ENCODE measurements at places on chromosomes 12 and 14.

- DNase-seq = no peak
These were observed 938.0 kb downstream of the GALC start for GRCh38 chr14:87055007-87055406.

DNA sequence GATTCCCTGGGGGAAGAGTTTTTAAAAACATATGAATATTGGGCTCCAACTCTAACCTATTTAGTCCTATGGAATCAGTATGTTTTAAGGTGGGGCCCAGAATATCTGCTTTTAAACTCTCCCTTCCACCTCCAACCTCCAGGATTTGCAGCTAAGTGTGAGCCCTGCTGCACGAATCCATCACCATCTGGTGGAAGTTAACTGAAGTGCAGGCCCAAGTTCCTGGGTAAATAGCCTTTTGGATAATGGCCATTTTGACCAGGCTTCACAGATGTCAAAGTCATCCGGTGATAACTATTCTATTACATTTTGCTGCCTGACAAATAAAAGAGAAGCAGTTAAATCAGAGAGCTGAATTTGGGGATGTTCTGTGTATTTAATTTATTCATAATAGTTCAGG lies 58.1 kb upstream of the RMST start:
- no peak for DNase-seq

GRCh38 chr12:55652352-55652751 lies 15.7 kb downstream of the OR10P1 start:
- no peak for DNase-seq

DNA sequence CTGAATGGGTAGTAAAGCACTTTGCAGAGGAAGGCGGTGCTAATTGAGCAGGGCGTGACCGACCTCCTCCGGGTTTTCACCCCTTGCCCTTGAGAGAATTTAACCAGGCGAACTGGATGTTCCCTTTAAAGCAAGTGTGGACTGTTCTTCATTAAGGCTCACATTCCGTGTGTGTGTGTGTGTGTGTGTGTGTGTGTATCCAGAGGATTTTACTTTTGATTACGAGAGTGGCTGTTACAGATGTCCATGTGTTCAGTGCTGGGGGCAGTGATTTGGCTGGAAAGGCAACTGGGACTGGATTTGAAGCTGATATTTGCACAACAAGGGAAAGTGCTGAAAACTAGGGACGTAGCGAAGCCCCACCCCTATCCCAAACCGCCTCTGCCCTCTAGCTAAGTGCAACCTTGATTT lies 2.2 kb downstream of the TMEM132C start:
- DNase-seq = no peak

DNA sequence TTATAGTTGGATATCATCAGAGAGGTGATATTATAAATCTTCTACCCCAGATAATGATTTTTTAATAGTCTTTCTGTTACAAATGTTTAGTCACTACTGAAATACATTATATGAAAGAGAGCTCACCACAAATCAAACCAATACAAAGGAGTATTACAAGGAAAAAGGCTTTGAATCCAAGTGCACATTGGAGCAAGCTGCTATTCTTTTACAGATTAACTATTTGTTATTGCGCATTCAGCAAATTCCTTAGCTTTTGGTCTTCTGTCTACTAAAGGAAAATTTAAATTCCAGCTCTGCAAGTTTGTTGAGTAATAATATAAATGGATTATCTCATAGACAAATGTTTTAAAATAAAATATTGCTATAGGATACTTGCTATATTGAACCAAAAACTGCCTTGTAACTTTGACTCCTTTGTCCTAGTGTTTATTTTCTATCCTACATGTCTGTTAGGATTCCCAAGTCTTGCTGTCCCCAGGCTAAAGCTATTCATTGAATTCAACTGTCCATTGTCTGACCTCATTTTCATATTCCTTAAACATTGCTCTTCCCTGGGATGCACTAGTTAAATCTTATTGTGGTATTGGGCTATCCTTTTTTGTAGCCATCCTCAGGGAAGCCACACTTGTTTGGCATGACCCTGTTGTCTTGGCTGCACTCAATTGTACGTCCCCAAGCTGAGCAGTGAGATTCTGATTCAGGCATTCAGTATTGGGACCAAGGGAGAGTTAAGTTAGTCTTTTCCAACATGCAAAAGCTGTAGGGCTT lies 41.5 kb downstream of the PDE3A start:
- DNase-seq = no peak

- DNase-seq = no peak
These were observed 7.6 kb upstream of the CCDC85C start for GRCh38 chr14:99611646-99612045.

- no peak for DNase-seq
These were observed 64.6 kb downstream of the B4GALNT3 start for GRCh38 chr12:524167-524951.

DNA sequence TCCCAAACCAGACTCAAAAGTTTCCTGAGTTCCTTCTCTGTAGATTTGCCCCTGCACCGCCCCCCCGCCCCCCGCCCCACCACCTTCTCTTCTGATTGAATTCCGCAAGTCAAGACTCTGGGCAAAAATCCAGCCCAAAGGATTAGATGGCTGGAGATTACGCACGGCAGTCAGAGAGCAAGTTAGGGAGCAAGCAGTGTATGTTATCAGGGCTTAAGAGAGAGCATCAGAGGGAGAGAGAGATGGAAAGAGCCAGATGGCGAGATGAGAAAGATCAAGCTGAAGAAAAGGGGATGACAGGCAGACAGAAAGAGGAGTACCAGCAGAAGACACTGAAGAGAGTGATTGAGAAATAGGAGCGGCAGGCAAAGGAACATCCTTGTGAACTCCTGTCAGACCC lies 13.9 kb upstream of the ANKRD33 start:
- DNase-seq = no peak

- DNase-seq = no peak
These were observed 65.0 kb upstream of the ARHGAP5 start for GRCh38 chr14:32012062-32012461.

- DNase-seq = no peak
These were observed 37.7 kb downstream of the PPFIBP1 start for GRCh38 chr12:27561535-27562350.

DNA sequence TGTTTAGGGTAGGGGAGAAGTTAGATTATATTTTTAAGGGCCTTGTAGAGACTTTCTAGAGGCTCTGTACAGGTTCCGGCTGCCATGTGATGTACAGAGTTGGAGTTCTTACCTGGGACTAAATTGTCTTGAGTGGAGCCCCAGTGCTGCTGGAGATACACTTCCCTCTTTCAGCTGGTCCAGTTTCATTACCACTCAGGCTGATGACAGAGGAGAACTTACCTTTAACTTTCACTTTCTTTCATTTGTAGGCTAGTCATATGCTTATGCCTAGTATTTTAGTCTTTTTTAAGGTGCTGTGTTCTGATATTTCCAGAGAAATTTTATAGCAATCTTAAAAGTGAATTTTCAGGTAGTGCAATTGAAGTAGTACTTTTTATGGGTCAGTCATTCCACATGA lies 117.3 kb downstream of the ERC1 start:
- DNase-seq = no peak

DNA sequence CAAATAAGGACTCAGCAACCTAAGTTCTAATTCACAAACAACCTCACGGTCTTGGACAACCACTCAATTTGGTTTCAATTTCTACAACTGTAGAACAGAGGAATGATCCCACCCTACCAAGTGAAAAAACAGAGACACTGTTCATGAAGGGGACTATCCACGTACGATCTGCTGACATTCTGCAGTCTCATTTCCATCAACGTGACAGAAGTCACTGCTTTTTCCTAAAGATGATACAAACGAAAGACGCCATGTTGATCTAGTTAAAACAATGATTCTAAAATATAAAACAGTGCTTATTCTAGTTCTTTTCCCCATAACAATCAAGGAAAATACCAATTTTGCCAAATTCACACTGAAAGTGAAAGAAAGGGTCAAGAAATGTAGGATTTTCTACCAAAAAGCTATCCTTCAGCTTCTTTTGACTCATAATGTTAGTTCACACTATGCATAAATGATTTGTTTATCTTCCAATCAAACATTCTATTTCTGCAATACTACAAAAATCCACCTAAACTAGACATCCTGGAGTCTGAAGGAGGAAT lies 38.1 kb downstream of the CORO1C start:
- no peak for DNase-seq

DNA sequence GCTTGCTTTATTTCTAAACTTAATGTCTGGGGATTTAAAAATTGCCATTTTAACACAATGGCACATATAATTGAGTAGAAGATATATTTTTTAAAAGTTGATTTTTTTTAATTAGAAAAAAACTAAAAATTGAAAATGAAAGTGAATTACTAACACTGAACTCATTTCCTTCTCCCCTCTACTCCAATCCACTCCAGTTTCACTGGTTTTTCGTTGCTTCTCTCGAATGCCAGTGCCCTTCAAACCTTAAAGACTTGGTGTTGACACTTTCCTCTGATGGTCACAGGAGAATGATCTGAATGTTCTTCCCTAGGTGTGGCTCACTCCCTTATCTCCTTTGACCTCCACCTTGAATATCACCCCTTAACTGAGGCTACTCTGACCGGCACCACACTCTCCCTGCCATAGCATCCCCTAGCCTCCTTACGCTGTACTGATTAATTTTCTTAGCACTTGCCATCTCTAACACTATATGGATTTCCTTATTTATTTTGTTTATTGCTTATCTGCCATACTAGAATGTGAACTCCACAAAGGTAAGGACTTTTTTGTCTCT lies 107.1 kb downstream of the LIN7A start:
- DNase-seq = no peak

- DNase-seq = no peak
These were observed 11.7 kb upstream of the OTX2 start for GRCh38 chr14:56821805-56822610.

DNA sequence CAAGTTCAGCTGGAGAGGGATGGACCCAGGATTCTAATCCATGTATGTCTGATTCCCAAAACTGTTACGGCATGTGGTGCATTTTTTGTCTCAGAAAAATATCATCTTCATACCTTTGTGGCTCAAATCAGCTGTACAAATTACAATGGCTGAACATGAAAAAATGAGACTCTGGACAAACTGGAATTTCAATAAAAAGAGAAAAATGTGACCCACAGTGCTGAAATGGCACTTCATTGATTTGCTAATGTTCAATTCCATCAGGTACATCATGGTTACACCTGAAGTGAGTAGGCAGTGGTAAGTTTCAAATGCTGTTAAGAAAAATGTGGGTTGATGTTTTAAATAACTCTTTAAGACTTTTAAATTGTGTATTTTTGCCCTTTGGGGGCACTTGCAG lies 165.6 kb upstream of the CAND1 start:
- no peak for DNase-seq

DNA sequence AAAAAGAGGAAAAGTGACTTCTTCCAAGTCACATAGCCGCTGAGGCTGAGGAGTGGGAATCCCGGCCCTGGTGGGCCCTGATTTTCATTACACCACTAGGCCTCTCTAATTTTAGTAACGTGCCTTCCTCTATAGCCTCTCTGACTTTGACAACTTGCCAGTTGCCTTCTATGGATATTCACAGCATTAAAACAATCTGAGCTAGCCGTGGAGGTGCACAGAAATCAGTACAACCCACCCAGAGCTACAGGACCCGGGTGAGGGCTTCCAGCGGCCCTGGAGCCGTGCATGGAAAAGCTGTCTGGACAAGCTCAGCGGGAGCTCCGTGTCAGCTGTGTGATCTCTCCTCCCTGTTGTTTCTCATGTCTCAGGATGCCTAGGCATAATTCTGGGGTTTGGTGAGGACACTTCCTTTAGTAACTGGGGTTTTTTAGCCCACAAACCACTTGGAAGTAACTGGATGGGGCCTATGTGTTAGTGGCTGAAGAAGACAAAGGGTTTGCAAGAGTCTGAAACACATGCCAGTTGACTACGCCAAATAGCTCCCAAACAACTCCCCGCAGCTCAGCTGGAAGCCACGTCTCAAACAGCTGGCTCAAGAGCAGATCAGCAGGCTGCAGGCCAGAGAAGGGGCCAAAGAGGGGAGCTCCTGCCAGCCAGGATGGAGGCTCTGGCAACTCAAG lies 53.0 kb downstream of the SSH1 start:
- DNase-seq = no peak

DNA sequence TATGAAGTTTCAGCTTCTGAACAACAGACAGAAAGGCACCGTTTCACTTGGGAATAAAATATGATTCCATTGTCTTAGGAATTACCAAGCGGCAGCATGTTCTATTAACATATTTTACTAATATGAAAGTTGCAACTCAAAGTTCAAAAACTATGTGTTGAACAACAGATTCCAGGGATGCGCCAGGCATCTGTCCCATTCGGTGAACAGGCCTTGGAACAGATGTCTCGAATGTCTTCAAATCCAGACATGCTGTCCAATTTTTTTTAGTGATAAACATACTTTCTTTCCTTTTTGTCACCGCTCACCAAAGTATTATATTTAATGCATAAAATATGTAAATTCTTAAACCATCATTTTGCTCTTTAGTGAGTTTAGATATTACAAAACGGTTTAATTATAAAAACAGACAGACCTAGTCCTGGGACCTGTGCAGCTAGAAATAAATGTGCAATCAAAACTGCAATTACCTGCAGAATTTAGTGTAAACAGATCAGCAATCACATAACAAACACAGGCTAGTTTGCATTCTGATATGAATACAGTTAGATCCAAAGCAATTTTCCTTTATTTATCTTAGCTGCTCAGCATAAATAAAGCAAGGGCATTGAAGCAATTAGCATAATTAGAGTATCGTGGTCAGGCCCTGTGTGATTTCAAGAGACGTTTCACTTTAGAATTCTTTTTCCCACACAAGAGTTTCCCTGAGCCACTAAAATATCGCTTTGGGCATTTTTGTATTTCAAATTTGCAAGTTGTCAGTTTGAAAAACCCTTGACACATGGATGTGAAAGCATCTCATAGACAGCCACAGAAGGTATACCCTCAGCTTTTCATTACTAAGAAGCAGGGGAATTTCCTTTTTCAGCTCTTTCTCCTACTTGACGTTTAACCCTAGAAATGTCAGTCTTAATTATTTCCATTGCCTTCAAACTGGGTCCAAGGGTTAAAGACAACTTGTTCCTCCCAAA lies 420.8 kb downstream of the EGLN3 start:
- DNase-seq = no peak

- DNase-seq = no peak
These were observed 65.5 kb upstream of the BDKRB2 start for GRCh38 chr14:96139169-96139568.

GRCh38 chr12:110037315-110037714 lies 11.0 kb downstream of the C12orf76 start:
- no peak for DNase-seq

GRCh38 chr12:85530456-85530855 lies 250.4 kb downstream of the ALX1 start:
- no peak for DNase-seq

DNA sequence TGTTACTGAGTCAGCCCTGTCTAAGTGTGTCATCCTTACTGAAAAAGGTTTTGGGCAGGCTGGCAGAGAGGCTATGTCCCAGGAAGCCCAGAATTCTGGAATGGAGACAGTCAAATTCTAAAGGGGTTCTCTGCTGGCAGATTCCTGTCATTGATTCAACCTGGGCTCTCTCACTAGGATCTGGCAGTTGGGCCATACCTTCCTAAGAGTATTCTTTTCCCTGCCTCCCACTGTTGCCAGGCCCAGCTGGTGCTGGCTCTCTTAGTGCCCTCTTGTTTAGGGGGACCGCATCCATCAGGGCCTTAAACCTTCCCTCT lies 85.0 kb upstream of the EGLN3 start:
- no peak for DNase-seq
